NCI-H187 (cell line): ENCODE measurements at places on chromosomes 5 and 9.

DNA sequence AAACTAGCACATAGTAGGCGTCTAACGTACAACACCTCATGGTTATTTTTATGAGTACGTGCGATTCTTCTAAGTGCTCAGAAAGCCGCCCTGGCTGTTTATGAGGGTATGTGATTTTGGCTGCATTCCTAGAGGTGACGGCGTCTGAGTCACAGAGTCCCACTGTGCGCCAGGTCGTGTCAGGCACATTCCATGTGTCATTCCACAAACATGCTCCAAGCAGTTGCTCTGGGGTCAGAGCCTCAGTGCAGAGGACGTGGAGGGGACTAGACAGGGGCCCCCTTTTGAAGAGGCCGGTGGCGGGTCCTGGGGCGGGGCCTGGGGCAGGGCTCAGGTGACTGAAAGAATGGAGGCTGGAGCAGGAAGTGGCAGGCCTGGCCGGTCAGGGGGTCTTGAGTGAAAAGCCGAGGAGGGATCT is 51.9 kb downstream of the NEK6 start:
- no peak for DNase-seq

- DNase-seq: no peak
Measured at GRCh38 chr9:135821733-135822373, 85.5 kb downstream of the CAMSAP1 start.

GRCh38 chr5:126103050-126103449 is 320.2 kb upstream of the GRAMD2B start:
- no peak for DNase-seq

- DNase-seq: no peak
Measured at GRCh38 chr9:114000671-114001409, 77.3 kb downstream of the AMBP start.

DNA sequence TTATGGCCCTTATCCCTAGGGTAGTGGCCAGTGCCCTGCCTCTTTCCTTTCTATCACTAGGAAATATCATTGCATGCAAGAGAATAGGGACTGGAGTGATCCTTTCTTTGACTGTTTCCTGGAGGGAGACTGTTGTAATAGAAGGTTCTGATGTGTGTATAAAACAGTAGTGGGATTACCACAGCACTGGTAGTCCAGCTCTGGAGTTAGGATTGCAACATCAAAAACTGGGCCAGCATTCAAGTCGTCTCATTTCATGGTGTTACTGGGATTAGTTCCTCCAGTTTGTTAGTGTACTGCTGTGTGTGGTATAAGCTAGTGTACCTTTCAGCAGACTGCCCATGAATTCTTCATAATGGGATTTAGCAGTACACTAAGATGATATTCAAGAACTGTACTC is 45.8 kb downstream of the KIAA1958 start:
- DNase-seq: no peak

DNA sequence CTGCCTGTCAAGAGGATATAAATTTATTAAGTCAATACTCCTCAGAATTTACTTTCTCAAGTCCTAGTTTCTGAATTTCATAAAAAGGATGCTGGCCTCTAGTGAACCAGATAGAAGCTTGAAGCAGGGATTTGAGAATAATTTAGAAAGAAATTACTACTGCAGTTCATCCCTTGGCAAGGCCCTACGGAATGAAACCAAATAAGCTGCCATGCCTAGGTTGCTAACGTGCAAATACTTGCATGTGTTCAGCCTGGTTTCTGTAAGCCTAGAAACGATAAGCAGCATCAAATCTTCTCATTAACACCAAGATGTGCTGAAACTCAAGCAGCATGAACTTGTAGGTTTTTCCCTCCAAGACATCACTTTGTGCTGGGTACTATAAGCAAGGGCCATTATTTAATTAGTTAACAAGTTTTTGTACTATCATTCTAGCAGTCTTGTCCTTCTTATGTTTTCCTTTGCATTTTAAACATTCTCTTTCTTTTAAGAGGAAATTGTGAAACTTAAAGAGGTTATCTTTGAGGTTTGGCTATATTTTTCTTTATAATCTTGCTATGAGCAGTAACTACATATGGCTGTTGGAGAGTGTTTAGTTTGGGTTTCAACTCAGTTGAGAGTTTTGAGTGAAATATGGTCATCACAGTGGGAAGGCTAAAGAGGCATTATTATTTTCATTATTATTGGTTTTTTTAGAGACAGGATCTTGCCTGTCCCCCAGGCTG is 71.8 kb downstream of the ADAMTSL1 start:
- no peak for DNase-seq

DNA sequence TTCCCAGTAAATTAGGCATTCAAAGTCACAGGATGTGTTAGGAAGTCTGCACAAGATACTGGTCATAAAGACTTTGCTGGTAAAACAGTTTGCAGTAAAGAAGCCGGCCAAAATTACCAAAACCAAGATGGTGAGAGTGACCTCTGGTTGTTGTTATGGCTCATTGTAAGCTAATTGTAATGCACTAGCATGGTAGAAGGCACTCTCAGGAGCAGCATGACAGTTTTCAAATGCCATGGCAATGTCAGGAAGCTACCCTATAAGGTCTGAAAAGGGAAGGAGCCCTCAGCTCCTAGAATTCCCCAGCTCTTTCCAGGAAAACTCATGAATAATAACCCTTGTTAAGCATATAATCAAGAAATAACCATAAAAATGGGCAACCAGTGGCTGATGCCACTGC is 64.3 kb upstream of the TNC start:
- no peak for DNase-seq

GRCh38 chr5:79821-80220 is 12.1 kb upstream of the PLEKHG4B start:
- DNase-seq: no peak

- no peak for DNase-seq
Measured at GRCh38 chr5:54186108-54186507, 124.3 kb downstream of the ARL15 start.

DNA sequence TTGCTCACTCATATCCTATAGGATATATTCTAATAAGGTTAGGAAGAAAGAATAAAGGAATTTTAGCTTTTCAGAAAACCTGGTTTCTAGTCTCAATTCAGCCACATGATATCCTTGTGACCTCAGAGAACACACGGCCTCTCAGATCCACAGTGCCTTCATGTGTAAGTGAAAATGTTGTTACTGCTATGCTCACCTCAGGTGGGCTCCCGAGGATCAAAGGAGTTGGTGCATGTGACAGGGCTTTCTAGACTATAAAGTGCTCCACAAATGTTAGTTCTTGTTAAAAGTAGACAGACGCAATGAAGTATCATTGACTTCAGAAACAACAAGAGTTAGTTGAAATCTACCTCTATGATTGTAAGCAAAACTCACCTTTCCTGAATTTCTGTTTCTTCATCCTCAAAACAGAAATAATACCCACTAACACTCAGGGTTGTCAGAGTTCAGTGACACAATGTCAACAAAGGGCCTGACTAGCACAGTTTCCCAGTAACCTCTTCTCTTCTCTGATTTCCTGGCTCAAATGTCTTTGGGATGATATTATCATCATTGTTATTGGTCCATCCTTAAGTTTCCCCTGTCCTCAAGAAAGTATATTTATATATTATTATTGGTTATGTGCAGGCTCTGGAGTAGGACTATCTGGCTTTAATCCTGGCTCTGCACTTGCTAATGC is 36.0 kb upstream of the MAN2A1 start:
- no peak for DNase-seq

DNA sequence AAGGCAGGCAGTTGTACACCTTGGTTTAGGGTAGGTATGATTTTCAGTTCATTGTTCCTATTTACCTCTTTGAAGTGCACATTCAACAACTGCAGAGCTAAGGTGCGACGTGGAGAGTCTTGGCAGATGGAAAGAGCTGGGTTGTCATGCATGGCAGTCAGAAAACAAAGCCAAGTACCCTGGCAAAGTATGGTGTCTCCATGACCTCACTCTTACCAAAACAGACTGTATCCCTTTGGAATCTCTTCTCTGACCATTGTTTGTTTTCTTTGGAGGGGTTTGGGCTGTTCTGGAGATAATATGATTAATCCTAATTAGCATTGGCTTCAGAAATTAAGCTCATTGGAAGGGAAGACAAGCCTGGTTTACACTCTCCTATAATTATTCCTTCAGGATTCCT is 665.7 kb downstream of the DNAH5 start:
- no peak for DNase-seq

DNA sequence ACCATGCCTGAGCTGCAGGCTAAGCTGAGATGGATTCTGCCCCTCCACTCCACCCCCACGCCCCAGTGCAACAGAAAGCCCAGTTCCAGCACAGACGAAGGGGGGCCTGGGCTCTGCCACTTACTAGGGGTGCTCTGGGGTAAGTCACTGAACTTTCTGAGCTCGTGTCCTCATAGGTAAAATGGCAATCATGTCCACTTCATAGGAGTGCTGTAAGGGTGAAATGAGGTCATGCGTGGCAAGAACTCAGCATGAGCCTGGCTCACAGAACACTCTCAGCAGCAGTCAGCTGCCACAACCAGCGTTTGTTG is 8.4 kb upstream of the PSD2 start:
- no peak for DNase-seq

DNA sequence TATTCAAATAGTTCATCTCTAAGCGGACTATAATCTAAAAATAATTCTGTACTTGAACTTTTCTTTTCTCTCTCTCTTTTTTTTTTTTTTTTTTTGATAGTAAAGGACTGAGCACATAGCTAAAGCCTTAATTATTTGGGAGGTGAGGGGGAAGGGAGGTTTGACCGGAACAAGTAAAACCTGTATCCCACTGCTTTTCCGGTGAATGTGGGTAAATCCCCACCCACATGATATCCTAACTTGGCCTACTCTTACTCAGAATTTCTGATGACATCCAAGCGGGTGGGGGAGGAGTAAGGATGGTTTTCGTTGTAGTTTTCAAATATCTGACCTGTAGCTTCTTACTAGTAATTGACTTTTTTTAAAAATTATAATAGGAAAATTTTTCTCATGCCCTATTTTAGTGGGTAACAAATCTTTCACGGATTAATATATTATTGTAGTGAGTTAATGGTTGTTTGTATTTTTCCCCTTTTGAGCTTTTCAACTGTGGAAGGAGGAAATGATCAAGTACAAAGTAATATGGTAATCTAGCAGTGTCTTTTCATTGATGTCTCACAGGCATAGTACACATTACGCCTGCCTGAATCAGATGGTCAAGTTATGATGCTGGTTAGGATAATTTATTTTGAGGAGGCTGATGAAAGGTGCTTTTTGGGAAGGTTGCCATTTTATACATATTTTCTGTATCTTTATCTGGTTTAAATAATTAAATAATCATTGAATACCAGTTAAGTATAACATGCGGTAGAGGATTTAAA is 2.2 kb upstream of the ELL2 start:
- DNase-seq: no peak

- no peak for DNase-seq
Measured at GRCh38 chr9:6567140-6567591, 78.4 kb downstream of the GLDC start.

DNA sequence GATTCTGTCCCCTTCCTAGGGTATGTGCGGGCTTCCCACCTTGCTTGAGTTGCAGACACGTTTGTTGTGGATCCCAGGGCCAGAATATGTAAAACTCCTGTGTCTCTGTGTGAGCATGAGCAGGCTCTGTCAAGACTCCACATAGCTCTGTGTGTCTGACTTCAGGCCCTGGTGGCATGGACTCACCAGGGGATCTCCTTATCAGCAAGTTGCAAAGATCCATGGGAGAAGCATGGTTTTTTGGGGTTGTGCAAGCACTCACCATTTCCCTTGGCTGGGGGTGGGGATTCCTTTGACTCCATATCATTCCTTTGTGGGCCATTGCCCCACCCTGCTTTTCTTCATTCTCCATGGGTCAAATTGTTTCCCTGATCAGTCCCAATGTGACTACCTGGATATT is 205.6 kb downstream of the TUSC1 start:
- no peak for DNase-seq

DNA sequence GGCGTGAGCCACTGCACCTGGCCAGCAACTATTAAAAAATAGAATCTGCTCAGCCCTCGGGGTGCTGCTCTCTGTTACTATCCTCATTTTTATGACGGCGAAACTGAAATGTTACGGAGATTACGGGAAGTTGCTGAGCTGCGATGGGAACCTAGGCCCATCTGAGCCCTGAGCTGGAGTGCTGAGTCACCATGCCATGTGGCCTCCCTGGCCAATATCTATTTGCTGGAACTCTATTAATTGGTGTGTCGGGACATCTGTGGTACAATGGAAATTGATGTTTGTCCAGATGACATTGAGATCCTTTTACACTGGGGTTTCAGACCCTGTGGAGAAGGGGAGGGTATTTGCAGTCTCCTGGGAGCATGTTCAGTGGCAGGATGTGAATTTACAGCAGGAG is 8.1 kb downstream of the PRDM12 start:
- DNase-seq: no peak

GRCh38 chr9:2697492-2697891 is 19.8 kb upstream of the KCNV2 start:
- no peak for DNase-seq

DNA sequence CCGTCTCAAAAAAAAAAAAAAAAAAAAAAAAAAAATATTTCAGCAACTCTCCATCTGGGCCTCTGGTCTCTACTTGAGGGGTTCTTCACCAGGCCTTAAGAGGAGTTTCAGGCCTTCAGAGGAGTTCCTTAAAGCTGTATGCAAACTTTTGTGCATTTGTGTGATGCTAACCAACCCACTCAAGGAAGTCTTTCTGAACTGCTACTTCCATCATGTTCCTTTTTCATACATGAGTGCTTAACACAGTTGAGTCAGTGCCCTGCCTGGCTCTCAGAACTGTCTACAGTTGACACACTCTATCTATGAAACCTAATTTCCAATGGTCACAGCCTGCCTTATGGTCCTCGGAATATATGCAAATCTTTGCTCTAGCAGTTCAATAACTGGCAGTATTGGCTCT is 146.5 kb downstream of the MEF2C start:
- no peak for DNase-seq

GRCh38 chr5:144467792-144468191 is 297.1 kb downstream of the KCTD16 start:
- DNase-seq: no peak

DNA sequence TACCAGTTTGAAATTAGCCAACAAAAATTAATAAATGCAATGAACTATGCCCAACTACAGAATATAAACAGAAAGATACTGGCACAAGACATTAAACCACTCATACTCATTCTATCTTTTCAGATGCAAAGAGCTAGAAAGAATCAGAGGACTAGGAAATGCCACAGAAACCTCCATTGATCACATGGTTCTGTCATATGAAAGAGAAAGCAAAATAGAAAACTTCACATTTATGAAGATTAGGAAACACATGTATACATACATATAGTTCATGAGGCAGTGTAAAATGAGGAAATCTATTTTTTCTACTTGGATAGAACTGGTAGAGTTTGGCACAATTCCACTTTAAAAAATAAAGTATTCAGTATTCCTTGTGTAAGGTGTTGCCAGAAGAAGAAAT is 275.1 kb upstream of the PTGER4 start:
- no peak for DNase-seq

DNA sequence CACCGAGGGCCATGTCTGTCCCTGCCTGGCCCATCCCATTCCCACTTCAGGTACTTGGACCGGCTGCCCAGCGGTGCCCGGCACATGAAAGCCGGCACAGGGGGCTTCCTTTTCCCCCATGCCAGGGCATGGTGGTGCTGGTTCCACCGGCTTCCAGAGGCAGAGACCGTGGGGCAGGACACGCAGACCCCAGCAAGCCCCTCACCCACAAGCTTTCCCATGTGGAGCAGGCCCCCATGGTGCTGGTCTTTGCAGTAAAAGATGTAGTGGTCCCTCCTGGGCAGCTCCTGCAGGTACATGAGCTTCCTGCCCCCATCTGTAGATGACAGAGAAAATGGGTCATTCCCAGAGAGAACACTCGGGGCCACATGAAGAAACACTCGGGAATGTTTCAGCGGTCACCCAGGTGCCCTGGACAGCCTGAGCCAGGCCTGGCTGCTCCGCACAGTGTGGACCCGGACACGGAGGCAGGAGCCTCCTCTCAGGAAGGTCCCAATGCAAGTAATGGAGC is 2.0 kb downstream of the OBP2B start:
- no peak for DNase-seq
